IMR-90 (cell line): ENCODE measurements at places on chromosomes 11 and 22.

GRCh38 chr11:199782-200181 lies 6.9 kb downstream of the SCGB1C1 start:
- H3K27me3 ChIP-seq: no peaks in the 10 kb centered on the region
- H3K4me3 ChIP-seq: no peak overlapping the region
- no peak overlapping the region for H3K27ac ChIP-seq
- H3K4me1 ChIP-seq: no peaks in the 10 kb centered on the region
- peaks cover 35% of the 10 kb centered on the region for H3K36me3 ChIP-seq
- DNase-seq: no peak

- H3K27ac ChIP-seq: no peak overlapping the region; the same call in 1 of the 2 replicates
- peak; percentile 50 for DNase-seq
- no peaks in the 10 kb centered on the region for H3K27me3 ChIP-seq
- H3K36me3 ChIP-seq: no peaks in the 10 kb centered on the region
These were observed 8.9 kb upstream of the PPP2R1B start for GRCh38 chr11:111774955-111775710.

GRCh38 chr11:45772986-45773785 lies 31.8 kb upstream of the SLC35C1 start:
- H3K27ac ChIP-seq: no peak overlapping the region
- H3K36me3 ChIP-seq: no peaks in the 10 kb centered on the region
- no peak overlapping the region for H3K4me3 ChIP-seq
- peaks cover 3% of the 10 kb centered on the region; the same call in 1 of the 2 replicates for H3K4me1 ChIP-seq
- DNase-seq: no peak

DNA sequence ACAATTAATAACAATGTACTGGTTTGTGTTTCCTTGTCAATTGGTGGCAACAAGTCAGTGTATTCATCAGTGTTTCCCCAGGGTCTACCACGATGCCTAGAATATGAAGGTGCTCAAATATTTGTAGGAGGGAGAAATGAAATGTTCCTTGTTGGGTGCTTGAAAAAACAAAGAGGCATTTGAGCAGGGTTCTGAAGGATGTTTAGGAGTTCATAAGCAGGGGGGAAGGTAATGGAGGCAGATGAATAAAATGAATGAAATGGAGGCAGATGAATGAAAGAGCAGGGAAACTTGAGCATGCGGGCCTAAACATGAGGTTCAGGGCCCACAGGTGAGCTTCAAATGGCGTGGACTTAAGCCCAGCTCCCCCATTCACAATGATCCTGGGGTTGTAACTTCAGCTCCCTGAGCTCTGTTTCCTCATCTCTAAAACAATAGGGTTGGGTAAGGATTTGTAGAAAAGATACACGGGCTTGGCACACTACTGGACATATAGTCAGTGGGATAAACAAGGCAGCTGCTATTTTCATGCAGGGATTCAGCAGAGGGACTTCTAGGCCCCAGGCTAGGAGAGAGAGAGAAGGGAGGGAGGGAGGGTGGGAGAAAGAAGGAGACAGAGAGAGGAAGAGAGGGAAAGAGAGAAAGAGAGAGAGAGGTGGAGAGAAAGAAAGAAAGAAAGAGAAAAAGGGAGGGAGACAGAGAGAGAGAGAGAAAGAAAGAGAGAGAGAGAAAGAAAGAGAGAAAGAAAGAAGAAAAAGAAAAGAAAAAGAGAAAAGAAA lies 73.7 kb downstream of the MN1 start:
- H3K27ac ChIP-seq: no peak overlapping the region
- H3K36me3 ChIP-seq: no peaks in the 10 kb centered on the region
- no peak for DNase-seq
- peaks cover 8% of the 10 kb centered on the region for H3K27me3 ChIP-seq
- no peak overlapping the region for H3K4me3 ChIP-seq

- H3K4me3 ChIP-seq: no peak overlapping the region
- H3K36me3 ChIP-seq: peaks cover 48% of the 10 kb centered on the region
- H3K27ac ChIP-seq: no peak overlapping the region
These were observed 4.7 kb upstream of the TTC36 start for GRCh38 chr11:118522571-118523072.

DNA sequence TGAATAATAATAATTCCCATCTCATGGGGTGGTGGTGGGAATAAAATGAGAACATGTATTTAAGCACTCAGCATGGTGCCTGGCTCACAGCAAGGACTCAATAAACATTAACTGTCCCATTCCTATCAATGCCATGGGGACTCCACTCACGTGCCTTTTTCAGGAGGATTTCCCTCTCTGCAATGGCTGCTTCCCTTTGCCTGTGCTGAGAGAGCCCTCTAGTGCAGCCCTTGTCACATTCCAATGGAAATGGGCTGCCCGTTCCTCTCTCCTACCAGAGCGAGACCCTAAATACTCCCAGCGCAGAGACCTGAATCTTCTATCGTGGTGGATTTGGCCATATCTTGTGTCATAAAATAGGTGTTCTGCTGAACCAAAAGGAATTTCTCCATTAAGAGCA lies 621.5 kb upstream of the B3GAT1 start:
- no peak overlapping the region for H3K27ac ChIP-seq
- no peaks in the 10 kb centered on the region for H3K36me3 ChIP-seq
- no peak overlapping the region for H3K4me3 ChIP-seq
- no peak for DNase-seq

- H3K27ac ChIP-seq: no peak overlapping the region
- H3K27me3 ChIP-seq: no peaks in the 10 kb centered on the region
- peaks cover 44% of the 10 kb centered on the region for H3K36me3 ChIP-seq
- H3K4me3 ChIP-seq: no peak overlapping the region
- H3K4me1 ChIP-seq: no peaks in the 10 kb centered on the region
These were observed 6.4 kb downstream of the NAT10 start for GRCh38 chr11:34111722-34112270.
